ENCODE measurements at places on chromosomes 11 and 22.

DNA sequence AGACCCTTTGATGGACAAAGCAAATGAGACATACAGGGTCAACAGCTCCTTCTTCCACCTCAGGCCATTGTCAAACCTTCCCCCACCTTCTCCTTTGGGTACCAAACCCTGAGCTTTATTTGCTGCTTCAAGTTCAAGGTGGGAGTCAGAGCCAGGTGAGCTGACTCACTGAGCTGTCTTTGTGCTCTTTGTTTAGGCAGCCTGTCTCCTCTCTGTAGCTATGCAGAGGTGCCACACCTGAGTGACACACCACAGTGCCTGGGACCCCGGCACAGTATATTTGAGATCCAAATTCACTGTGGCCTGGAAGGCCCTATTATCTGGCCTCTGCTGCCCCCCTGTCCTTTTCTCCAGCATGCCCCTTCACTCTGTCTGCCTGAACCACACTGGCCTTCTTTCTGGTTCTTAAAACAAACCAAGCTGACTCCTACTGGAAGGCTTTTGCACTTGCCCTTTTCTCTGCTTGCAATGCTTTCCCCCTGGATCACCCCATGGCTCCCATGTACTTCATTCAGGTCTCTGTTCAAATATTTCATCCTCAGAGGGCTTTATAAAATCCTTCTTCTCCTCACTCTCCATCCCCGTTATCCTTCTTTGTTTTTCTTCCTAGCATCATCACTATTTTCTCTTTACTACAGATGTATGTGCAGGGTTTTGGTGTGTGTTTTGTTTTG lies 16.1 kb downstream of the LMO2 start:
- no peak for DNase-seq

DNA sequence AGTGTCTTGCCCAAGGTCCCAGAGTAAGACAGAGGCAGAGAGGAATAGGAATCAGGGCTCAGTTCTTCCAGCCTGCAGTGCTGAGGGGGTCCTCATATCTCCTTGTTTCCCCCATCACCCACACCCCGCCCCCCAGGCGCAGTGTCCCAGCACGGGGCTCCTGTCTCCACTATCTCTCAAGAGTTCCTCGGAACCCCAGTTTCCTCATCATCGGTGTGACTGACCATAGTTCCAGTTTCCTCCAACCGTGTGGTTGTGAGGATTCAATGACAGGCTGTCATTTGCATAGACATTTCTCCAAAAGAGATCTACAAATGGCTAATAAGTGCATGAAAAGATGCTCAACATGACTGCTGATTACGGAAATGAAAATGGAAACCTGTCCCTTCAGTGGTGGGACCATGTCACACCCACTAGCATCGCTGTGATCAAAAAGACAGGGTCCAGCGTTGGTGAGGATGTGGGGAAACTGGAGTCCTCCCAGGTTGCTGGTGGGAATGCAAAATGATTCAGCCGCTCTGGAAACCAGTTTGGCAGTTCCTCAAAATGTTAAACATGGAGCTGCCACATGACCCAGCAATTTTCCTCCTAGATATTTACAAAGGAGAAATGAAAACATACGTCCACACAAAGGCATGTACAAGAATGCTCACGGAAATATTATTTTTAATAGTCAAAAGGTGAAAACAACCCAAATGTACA lies 31.8 kb upstream of the PDGFB start:
- no peak for DNase-seq

DNA sequence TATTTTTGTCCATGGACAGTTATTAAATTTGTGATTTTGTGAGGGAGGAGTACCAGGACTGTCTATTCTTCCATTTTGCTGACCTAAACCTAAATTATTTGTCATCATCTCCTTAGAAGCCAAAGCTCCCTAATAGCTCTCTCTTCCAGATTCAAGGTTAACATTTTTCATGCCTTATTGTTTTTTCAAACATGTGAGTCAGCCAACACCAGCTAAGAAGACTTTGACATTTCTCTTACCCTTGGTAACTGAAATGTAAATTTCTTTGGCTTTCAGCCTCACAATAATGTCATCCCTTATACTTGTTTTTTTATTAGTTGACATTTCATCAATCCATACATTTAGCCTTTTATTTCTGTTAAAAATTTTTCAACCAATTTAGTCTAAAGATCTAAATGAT lies 19.2 kb downstream of the OR52E1 start:
- DNase-seq: no peak

DNA sequence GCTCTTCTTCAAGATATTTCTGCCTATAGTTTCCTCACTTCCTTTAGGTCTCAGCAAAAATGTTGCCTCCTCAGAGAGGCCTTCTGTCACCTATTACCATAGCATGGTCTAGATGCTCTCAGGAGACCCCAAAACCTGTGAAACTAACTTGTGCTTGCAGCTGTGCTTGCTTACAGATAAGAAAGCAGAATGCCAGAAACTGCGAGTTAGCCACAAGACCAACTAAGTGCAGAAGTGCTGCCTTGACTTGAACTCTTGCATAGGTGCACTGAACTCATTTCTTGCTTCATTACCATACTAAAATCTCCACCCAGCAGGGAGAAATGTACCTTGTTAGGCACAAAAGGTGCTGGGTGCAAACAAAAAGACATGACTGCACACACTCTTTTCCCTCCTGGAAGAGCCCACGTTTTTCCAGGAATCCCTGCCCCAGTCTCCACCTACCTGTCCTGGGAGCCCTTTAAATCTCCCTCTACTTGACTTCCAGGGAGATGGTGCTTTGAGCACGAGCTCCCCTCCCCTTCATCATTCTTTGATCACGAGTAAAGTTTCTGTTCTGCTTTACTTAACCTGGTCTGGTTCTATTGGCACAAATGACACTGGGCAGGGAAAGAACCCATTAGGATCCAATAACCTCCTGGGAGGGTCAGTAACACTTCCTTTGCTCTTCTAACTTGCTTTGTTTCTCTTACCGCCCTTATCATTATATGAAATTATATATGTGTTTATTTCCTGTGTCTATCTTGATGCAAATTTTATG lies 137.7 kb upstream of the DDI1 start:
- no peak for DNase-seq

GRCh38 chr11:6596239-6596877 lies 7.1 kb downstream of the RRP8 start:
- DNase-seq: no peak

DNA sequence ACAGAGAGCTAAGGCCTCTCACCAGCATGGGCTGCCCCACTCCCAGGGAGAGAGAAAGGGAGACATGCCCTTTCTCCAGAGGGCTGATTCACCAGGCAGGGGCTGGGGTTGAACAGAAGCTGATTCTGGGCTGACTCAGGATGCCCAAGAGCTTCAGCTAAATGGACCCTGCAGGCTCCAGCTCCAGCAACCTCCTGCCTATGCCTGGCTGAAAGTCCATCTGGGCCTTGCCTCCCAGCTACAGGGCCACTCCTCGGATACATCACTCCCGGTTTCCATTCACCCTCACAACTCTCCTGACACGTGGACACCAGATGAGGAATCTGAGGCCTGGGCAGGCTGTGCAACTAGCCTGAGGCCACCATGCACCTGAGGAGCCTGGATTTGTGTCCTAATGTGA lies 215.5 kb downstream of the BUD13 start:
- no peak for DNase-seq

GRCh38 chr11:103662880-103663279 lies 373.6 kb upstream of the DDI1 start:
- no peak for DNase-seq

Data from stimulated activated CD4-positive, alpha-beta T cell treated with anti-CD3 and anti-CD28 coated beads, Interleukin-15, amount 100 ng/mL, for 1 hour (primary cell).